ENCODE measurements at places on chromosomes 7 and 10.

GRCh38 chr10:20879136-20879535 is 18.0 kb downstream of the NEBL start:
- DNase-seq, result no peak

DNA sequence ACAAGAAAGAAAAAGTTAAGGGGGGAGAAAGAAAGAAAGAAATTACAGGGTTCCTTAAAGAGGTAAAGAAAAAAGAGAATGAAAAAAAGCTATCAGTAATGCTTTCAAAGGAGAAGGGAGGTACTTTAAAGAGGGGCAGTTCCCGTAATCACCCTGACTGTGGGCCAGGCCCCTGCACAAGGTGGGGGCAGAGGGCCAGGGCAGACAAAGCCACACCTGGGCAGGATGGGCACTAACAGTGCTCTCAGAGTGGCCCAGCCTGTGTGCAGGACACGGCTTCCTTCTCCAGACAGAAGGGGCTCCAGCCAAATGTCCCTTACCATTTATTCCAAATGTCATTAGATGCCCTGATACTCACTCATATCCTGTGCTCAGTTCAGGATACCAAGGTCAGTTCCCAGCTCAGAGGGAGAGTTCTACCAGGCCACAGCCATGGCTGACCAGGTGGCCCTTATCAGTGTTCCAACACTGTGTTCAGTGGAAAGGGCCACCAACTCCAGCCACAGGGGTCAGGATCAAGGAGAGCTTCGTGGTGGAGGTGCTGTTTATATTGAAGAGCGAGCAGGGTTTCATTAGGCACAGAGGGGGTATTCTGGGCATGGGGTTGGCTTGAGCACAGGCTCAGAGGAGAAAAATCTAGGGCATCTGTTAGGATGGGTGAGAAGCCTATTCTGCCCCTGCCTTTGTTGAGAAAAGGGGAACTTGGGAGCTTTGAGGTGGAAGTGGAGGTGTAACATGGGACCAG is 29.9 kb downstream of the DPCD start:
- no peak for DNase-seq

- DNase-seq, result peak; percentile 80
Measured at GRCh38 chr10:69327463-69328379, 49.4 kb downstream of the HK1 start.

- DNase-seq, result no peak
Measured at GRCh38 chr10:44911081-44911540, at the start of gene TMEM72. Gene TMEM72 (plus strand): TSS chr10:44911337. CDS start chr10:44911513, 176 bp downstream.

DNA sequence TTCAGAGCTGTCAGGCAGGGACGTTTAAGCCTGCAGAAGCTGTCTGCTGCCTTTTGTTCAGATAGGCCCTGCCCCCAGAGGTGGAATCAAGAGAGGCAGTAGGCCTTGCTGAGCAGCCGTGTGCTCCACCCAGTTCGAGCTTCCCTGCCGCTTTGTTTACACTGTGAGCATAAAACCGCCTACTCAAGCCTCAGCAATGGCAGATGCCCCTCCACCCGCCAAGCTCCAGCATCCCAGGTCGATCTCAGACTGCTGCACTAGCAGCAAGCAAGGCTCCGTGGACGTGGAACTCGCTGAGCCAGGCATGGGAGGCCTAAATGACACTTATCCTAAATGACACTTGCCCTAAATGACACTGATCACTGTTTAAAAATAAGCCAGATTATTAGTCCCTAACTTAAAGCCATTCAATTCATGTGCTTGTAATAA is 6.8 kb upstream of the ASB15 start:
- DNase-seq, result no peak

- DNase-seq, result no peak
Measured at GRCh38 chr10:42935466-42935865, 141.4 kb upstream of the RET start.

GRCh38 chr7:30176463-30177109 is 41.8 kb downstream of the MTURN start:
- no peak for DNase-seq

- no peak for DNase-seq
Measured at GRCh38 chr10:74190494-74190893, 39.5 kb downstream of the ADK start.
